ENCODE measurements at places on chromosomes 16 and 17.

DNA sequence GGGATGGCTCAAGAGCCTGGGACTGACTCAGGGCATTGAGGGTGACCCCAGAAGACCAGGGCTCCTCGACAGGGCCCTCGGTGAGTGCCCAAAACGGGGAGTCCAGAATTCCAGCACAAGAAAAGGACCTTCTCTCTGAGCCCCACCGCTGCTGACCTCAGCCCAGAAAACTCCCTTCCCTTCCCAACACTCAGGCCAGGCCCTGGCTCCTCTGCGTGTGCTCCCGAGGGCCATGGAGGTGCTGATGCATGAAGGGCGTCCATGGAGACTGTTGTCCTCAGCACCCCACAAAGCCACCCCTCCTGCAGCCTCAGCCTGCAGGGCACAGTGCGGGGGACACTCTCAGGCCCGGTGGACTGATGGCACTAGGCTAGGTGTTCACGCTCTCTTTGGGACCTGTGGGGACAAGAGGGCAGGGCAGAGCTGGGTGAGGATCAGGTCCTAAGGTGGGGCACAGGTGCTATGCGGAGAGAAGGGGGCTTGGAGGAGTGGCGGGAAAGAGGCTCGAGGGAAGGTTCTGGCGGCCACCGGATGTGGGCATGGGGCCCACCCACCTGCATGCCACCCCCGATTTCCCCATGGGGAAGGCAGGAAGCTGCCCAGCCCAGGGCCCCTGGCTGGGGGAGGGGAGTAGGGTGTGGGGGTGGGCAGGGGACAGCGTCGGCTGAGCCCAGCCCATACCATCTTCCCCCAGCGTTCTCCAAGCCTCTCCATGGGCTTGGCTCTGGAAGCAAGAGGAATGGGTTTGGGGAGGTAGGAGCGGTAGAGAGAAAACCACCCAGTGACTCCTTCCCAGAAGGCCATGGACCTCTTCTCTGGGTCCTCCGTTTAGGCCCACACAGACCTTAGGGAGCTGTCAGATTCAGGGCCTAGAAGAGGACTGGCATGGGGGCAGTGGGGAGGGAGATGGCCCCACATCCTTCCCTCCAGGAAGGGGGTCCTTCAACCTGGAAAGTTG, 4.5 kb upstream of the TSPOAP1 start:
- no peak for DNase-seq

- no peak for DNase-seq
These were observed 48.9 kb upstream of the HAPSTR1 start for GRCh38 chr16:9042533-9042932.

- no peak for DNase-seq
These were observed 421.9 kb downstream of the PMP22 start for GRCh38 chr17:14843086-14843795.

DNA sequence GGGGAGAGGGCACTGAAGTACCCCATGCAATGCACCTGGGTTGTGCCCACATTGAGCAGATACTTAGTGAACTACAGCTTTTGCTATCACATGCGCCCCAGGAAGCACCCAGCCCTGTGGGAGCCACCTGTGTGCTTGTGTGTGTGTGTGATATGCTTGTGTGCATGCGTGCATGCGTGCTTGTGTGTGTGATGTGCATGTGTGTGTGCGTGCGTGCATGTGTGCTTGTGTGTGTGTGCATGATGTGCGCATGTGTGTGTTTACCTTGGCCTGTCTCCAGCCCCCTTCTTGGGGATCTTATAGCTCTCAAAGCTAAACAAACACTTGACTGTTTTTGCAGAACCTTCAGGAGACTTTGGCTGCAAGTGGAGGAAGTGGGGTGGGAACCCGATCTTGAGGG, 841 bp downstream of the C16orf89 start:
- no peak for DNase-seq

DNA sequence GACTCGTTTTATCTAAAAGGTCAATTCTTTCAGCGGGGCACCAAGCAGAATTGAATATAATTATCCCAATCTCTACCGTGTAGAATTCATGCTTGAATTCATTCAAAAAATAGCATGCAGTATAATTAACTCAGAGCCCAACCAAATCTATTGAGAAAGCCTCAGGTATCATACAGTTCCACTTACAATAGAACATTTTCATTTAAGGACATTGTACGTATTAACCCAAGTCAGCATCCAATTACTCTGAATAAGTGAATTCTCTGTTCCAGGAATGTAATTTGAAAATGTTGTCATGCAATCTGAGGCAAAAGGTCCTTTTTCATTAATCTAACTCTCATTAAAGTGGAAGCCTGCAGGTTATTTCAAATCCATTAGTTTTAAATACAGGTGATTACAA, 78.5 kb downstream of the SALL1 start:
- DNase-seq: no peak

- DNase-seq: no peak
These were observed 26.5 kb downstream of the EPN2 start for GRCh38 chr17:19263641-19264051.

DNA sequence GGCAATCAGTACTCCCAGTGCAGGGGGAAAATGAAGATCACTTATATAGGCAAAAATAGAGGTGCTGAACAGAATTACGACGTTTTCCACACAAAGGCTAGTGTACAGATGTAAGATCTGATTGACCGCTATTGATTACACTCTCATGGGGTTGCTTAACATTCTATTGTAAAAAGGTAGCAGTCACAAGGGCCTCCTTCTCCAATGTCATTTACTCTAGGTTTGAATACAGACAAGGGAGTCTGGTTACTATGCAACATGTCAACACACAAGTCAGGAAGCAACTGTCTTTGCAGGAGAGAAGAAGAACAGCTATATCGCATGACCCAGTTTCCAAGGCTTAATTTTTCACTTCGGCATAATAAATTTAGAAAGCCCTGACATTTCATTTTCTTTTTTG, 7.9 kb downstream of the KRT37 start:
- DNase-seq: no peak

GRCh38 chr17:79798299-79799173, 1.7 kb upstream of the CBX8 start:
- peak; percentile 30 for DNase-seq

DNA sequence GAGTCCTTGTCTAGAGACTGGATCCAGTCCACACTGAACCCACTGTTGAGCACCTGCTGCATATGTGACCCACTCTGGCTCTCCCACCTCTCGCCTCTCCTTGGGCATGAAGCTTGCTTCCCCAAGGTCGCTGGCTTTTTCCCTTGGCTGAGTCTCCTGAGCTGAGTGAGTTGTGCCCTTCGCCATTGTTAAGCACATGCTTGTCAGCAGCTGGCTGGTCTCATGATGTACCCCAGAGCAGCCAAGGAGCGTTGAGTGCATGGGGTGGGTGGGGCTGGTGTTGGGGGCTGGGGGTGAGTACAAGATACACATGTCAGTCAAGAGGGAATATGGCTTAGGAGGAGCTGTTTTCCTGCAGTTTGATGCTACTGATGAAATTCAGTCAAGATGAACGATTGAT, 165.6 kb downstream of the SNX29 start:
- DNase-seq: no peak

- DNase-seq: no peak
These were observed 107.1 kb downstream of the RAP1GAP2 start for GRCh38 chr17:2903193-2903974.

- no peak for DNase-seq
These were observed 65.1 kb downstream of the SMURF2 start for GRCh38 chr17:64596988-64597387.

DNA sequence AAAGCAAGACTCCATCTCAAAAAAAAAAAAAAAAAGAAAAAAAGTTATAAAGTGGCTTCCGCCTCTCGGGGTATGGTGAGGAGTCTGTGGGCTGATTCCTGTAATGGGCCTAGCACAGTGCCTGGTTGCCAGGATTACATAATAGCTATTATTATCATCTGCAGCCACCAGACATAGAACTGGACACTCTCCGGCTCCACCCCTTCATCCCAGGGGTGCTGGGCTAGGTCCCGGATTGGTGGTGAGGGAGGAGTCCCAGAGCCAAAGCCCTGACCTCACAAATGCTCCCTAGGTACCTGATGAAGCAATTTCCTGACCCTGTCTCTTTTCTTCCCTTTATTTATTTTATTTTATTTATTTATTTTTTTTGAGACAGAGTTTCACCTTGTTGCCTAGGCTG, 11.6 kb upstream of the ADGRG1 start:
- no peak for DNase-seq

GRCh38 chr16:46748775-46749705, 896 bp upstream of the MYLK3 start:
- no peak for DNase-seq

- peak; percentile 98 for DNase-seq
These were observed at the start of gene SARM1 for GRCh38 chr17:28371245-28372202. Gene SARM1 (plus strand): TSS chr17:28371694. CDS start chr17:28372033, 339 bp downstream.

DNA sequence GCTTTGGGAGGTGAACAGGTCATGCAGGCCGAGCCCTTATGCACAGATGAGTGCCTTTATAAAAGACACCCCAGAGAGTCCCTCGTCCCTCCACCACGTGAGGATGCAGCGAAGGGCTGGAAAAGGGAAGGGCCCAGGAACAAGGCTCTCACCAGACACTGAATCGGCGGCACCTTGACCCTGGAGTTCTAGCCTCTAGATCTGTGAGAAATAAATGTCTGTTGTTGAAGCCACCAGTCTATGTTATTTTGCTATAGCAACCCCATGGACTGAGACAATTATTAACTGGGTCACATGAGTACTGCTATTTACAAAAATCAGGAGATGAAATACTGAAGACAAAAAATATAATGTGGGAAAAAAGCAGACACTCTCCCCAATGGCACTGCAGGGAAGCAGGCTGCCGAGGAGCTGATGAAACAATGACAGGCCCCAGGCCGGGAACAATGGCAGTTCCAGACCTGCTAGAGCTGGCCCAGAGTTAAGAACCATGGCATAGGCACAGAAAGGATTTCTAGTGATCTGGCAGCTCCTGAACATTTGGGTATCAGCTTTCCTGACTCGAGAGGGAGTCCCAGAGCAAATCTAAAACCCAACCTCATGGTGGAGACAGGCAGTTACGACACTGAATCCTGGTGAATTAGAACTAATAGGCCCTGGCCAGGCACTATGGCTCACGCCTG, 17.8 kb upstream of the GGA2 start:
- no peak for DNase-seq

DNA sequence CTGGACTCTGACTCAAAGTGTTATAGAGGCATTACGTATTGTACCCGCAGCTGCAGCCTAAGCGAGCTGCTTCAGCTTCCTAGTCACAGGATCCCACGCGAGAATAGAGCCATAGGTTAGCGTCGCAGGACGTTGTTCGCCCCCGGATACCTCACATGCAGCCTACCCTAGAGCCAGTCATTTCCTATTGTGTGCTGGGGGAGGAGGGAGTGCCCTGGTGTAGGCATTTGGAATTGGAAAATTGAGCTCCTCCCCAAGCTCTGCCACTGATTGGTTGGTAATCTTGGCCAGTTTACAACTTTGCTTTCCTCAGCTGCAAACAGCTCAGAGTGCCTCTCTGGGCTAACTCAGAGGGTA, 530 bp downstream of the NAA60 start:
- DNase-seq: peak; percentile 17

DNA sequence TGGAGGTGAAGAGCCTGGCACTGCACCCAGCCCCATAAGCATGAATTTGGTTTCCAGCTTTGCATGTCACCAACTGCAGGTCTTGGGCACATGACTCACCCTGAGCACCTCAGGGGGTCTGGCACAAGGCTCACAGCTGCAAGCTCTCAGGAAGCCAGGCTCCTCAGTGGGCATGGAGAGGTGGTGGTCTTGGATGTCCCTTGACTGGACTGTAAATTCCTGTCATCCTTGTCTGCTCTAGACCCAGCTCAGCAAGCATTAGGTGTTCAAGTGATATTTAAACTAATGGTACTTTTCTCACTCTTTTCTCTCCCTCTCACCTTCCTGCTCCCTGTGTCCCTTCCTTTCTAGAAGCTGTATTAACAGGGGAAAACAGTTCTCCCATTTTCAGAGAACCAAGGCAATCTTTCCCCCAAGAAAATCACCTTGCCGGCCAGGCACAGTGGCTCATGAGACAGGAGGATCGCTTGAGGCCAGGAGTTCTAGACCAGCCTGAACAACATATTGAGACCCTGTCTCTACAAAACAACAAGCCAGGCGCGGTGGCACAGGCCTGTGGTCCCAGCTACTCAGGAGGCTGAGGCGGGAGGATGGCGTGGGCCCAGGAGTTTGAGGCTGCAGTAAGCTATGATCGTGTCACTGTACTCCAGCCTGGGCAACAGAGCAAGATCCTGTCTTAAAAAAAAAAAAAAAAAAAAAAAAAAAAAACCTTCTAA, 5.1 kb upstream of the KIFC3 start:
- no peak for DNase-seq

GRCh38 chr17:83109793-83110645, 30.6 kb downstream of the METRNL start:
- no peak for DNase-seq

- DNase-seq: no peak
These were observed 5.7 kb downstream of the LAT start for GRCh38 chr16:28990375-28991040.

GRCh38 chr16:75380870-75381269, 52.4 kb downstream of the CFDP1 start:
- no peak for DNase-seq

GRCh38 chr16:30381291-30382041, 895 bp downstream of the SEPTIN1 start:
- DNase-seq: no peak

- no peak for DNase-seq
These were observed 41.2 kb downstream of the TMC5 start for GRCh38 chr16:19458722-19459379.

DNA sequence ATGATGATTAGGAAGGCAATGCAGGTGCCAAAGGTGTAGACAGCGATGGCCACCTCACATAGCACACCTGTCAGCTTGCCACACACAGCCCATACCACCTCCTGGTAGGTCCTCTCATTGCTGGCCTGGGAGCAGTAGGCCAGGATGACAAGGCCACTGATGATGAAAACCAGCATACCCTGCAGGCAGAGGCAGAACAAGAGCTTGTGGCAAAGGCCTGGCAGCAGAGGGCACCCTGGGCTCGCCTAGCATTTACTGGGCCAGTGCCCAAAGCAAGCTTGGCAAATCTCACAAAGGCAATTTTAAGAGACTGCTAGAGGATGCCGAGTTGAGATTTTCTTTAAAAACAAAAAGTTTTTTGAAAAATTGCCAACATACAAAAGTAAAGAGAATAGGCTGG, 5.9 kb downstream of the SLC38A7 start:
- no peak for DNase-seq

- no peak for DNase-seq
These were observed 5.7 kb downstream of the LLGL1 start for GRCh38 chr17:18231164-18231563.

All from WERI-Rb-1 (cell line).